SJSA1 (cell line): ENCODE measurements at places on chromosomes 4 and X. TPM values are rescaled to one million over a fixed set of nuclear protein-coding genes. Genes with fewer than 3 reads are reported as not detected.

Gene GPRIN3
- total RNA-seq = not detected in 2 replicates

DNA sequence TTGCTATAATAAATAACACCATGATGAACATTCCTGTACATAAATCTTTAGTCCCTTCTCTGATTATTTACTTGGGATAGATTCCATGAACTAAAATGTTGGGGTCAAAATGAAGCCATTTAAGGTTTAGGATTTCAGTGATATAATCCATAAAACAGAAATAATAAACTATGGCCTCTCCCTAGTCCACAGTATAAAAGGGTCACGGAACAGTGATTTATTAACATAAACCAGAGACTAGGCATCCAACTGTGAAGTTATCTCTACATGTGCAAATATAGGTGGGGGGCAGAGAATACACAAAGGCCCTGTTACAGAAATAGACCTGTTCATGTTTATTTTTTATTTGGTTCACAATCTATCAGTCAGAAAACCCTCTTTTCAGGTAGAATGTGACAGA lies 499.1 kb upstream of the SLIT2 start:
- H3K4me1 ChIP-seq = peaks cover 22% of the 10 kb centered on the region
- DNase-seq = no peak
- no peak overlapping the region for H3K4me3 ChIP-seq

Gene MAGEE2
- total RNA-seq = not detected in 2 replicates

Gene NXT2
- total RNA-seq = 11.5 and 20.1 TPM in 2 replicates

GRCh38 chrX:111914398-111915090 lies 38.6 kb downstream of the TRPC5OS start:
- no peaks in the 10 kb centered on the region for H3K36me3 ChIP-seq
- no peaks in the 10 kb centered on the region for H3K4me1 ChIP-seq
- no peak overlapping the region for H3K4me3 ChIP-seq
